ENCODE measurements at places on chromosomes 1 and 21.

GRCh38 chr1:44862829-44863401, 19.9 kb upstream of the PTCH2 start:
- DNase-seq, result no peak

DNA sequence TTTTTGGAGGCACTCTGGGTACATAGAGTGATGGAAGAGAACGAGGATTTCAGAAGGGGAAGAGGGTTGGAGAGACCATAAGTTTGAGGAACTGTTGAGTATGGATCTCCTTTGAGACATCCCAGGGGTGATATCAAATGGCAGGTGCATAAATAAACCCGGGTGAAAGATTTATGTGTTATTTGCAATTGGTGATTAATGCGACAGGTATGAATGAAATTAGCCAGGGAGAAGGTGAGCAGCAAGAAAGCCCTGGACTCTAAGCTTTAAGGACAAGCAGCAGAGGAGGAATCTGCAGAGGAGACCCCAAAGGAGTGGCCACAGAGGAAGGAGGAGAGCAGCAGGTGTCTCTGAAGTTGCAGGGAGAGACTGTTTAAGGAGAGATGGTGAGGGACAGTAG, 8.8 kb upstream of the REN start:
- no peak for DNase-seq

DNA sequence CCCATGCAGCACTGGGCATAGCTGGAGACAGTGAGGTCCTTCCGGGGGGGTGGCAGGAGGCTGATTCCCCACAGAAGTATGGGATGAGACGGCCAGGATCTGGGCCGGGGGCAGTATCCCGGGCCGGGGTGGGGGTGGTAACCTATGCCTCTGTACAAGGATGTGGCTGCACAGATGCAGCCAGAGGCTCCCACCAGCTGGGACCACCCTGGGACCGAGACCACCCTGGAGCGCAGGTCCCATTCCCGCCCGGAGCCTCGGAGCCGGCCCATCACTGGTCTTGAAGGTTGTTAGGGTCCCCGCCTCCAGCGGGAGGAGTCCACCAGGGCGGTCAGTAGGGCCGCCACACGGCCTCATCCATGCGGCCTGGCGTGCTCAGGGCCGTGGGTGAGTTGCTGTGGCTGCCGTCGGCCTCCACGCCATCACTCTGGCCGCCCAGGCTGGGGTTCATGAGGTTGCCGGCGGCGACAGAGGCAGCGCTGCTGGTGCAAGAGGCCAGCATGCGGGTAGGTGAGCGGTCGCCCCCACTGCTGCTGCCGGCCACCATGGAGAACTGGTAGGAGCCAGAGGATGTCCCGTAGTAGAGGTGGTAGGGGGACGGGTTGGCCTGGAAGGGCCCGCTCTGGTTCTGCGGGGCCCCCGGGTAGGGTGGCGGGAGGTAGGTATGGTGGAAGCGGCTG, 28.1 kb downstream of the RUNX3 start:
- DNase-seq, result no peak

- DNase-seq, result no peak
These were observed 19.1 kb upstream of the NTMT2 start for GRCh38 chr1:170126696-170127095.

GRCh38 chr21:21673959-21674358, 675.8 kb downstream of the NCAM2 start:
- DNase-seq, result no peak

GRCh38 chr1:232613752-232614381, 16.1 kb downstream of the SIPA1L2 start:
- DNase-seq, result no peak

- peak; percentile 98 for DNase-seq
These were observed 31.9 kb downstream of the ZNF648 start for GRCh38 chr1:182029379-182030331.

GRCh38 chr1:100423832-100424337, 71.6 kb downstream of the CDC14A start:
- DNase-seq, result no peak

GRCh38 chr21:15627011-15627410, 102.8 kb upstream of the USP25 start:
- no peak for DNase-seq

- DNase-seq, result no peak
These were observed 114.1 kb downstream of the C1orf94 start for GRCh38 chr1:34290831-34291230.

- DNase-seq, result no peak
These were observed 46.4 kb downstream of the AJAP1 start for GRCh38 chr1:4700801-4701200.

DNA sequence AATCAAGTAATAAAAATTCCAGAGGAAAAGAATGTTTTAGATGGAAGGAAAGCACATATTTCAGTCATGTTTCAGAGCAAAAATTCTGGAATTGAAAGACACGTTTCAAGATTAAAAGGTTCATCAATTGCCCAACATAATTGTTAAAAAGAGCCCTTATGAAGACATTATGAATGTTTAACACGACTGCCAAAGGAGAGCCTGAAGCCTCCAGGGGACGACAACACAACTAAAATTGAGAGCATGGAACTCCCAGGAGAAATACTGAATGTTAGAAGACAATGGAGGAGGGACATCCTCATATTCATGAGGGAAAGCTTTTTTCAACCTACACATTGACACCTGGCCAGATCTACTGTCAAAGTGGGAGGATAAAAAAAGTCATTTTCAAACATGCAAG, 16.0 kb downstream of the OR2T11 start:
- DNase-seq, result peak; percentile 47

DNA sequence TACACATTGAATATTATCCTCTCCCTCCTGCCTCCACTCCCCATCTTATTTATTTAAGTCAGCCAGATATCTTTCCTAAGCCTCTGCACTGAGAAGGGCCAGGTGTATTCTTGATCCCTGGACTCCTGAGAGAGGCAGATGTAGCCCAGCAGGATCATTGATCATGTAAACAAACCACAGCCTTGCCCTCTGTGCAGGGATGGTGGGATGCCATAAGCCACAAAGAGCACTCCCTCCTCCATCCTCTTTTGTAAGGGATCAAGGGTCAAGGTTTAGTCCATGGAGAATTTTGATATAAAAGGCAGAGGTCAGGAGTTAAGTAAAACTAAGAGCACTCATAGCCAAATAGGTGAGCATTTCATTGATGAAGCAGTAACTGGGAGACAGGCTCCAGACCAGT, 17.3 kb downstream of the PHGDH start:
- no peak for DNase-seq

GRCh38 chr1:181014477-181015250, 8.0 kb downstream of the STX6 start:
- no peak for DNase-seq

GRCh38 chr21:10272216-10272615, 249.2 kb upstream of the TPTE start:
- no peak for DNase-seq

GRCh38 chr1:223682502-223682901, 17.0 kb upstream of the CAPN8 start:
- no peak for DNase-seq

DNA sequence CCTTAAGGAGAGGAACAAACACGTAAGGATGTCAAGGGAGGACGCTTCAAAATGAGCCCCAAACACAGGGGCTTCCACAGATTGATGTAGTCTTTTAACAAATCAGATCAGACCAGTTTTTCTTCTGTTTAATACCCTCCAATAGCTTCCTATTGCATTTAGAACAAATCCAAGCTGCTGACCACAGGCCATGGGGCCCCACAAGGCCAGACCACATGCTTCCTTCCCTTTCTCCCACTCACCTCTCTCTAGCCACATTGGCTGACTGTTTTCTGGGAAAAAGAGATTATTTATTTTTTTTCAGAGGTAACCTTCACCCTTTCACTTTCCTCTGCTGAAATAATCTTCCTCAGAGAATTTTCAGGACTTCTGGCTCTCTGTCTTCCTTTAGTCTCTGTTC, 380.6 kb downstream of the SIPA1L2 start:
- DNase-seq, result no peak

GRCh38 chr1:169368406-169368769, 393 bp downstream of the BLZF1 start:
- no peak for DNase-seq

GRCh38 chr1:230237805-230238204, 170.8 kb downstream of the GALNT2 start:
- no peak for DNase-seq

DNA sequence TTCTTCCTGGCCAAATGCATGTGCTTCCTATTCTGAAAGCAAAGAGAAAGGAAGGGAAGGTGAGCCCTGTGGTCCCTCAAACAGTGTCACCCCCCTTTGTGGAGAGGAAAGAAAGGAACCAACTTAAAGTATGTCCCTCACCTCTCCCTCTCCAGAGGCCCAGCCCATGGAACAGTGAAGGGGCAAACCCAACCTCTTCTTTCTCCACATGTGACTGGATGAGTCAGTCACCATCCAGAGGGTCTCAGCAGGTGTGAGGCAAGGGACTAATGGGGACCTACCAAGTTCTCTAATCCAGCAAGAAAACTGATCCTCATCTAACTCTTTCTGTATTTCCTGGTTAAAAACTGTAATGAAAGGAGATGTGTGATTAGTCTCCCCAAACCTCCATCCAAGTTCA, 145.7 kb downstream of the EDEM3 start:
- DNase-seq, result no peak

DNA sequence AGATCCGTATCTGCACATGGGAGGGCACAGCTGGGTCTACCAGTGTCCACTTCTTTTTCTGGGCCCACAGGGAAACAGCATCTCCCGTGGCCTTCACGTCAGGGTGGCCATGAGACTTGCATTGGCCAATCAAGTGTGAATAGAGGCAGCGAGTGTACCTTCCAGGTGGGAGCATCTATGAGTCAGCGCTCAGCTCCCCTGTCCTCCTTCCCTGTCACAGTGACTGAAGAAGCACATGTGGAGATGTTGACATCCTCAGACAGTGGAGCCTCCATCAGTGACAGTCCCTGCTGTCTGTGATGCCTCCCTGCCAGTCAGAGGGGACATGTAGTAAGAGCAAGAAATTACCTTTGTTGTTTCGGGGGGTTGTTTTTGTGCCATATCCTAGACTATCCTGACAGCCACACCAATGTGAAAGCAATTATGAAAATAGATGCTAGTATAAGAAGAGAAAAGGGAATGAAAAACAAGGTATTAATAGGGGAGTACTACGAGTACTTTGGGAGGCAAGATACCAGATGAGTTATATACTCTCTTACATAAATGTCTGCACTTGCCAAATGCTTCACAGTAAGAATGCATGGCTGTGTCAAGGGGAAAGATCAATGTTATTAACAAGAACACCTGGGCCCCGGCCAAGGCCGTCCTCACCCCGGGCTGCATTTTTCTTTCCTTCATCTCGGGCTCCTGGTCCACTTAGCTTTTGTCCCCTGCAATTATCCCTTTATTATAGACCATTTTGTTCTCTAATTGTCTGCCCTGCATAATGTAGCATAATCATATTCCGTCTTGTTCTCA, 86.0 kb downstream of the MATN1 start:
- no peak for DNase-seq

GRCh38 chr1:32179193-32179442, 357 bp upstream of the TXLNA start:
- DNase-seq, result no peak

GRCh38 chr1:235051521-235051920, 77.1 kb downstream of the TOMM20 start:
- DNase-seq, result no peak

DNA sequence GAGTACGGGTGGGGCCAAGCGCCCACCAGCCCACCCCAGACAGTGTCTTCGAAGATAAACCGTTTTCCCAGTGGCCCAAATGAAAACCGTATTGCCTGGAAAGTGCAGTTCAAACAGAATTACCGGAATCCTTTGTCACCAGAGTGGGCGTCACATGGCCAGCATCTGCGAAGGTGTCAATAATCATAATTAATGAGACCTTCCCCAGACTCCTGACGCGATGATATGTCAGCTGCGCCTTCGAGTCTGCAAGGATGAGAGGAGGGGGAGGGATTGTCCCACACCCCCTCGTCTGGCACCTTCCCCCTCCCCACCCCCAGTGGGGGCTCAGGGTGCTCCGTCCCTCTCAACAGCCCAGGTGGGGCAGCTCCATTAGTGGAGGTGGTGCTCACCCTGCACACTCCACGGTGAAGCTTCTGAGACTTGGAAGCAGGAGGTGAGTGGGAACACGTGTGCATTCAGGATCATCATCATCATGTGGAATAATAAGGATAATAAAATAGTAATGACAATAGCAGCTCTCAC, 215.1 kb downstream of the PTPRU start:
- no peak for DNase-seq
